ENCODE measurements at places on chromosomes 1 and 21. TPM values are rescaled to one million over a fixed set of nuclear protein-coding genes. Genes with fewer than 3 reads are reported as not detected.

DNA sequence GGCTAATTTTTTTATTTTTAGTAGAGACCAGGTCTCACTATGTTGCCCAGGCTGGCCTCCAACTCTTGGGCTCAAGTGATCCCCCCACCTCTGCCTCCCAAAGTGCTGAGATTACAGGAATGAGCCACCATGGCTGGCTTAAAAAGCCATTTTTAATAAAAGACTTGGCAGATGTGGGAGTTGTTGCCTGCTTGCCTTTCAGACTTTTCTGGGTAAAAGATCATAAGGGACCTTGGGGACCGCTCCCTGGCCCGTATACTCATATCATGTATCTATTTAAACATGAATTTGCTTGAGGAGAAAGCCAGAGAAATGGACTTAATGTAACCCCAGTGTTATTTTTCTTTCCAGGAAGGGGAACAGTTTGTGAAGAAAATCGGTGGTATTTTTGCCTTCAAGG, 23.4 kb upstream of the PODN start:
- no peak for DNase-seq

Gene SPRR2E
- not detected for total RNA-seq

- DNase-seq = no peak
These were observed 68.1 kb downstream of the SPAG17 start for GRCh38 chr1:118116909-118117308.

Gene ATP5PF
- total RNA-seq = 163 TPM

- no peak for DNase-seq
These were observed 60.9 kb upstream of the VCAM1 start for GRCh38 chr1:100658716-100659026.

Gene TAS1R3
- total RNA-seq = 0.32 TPM

Gene PGBD2
- 6.7 TPM for total RNA-seq

Gene CCDC190
- not detected for total RNA-seq

Data from activated T-helper 2 cell treated with anti-CD3 and anti-CD28 coated beads, Interferon-gamma antibody, Interleukin-2, Interleukin-4, amounts not matched to agents 10 μg/mL and 5 μg/mL and 100 μg/mL, durations not matched to agents 14 hours and 24 hours and 36 hours (primary cell).